ENCODE measurements at places on chromosomes 3 and 15.
A peak's percentile ranks its signal among the peaks of the same experiment; 100 is the strongest.

DNA sequence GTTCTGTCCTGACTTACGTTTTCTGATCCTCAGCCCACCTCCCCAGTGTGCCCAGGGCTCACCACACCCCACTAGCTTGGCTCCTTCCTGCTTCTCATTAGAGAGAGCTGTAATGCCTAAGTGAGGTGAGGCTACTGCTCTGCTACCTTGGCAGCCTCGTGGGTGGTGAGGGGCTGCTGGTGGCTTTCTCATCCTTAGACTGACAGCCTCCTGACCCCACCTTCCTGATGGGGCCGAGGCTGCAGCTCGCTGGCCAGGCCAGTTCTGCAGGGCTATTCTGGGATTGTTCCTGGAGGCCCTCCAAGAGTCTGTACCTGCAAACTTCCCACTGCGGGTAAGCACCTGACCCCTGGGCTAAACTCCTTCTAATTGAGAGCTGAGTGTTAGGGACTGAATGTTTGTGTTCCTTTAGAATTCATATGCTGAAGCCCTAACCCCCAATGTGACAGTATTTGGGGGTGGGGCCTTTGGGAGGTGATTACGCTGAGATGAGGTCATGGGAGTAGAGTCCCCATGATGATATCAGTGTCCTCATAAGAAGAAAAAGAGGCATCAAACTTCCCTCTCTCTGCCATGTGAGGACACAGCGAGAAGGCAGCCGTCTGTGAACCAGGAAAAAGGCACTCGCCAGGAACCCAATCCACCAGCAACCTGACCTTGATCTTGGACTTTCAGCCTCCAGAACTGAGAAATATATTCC is 38.1 kb upstream of the IQSEC1 start:
- no peak for DNase-seq

DNA sequence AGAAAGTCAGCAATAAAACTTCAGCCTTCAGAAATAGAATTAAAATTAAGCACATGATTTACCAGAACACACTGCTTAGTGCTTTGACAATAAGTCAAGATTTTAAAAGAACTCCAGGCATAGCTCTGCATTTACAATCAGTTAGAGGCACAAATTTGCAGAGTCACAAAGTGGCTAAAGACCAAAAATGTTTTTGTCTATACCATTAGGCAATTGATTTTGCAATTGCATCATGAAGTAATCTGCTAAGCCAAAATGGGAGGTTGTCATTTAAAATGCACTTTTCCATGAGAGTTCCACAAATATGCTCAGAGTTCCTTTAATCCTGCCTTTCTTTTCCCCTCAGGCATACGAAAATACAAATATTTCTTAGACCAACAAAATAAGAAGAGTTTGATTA is 10.1 kb upstream of the DCP1A start:
- no peak for DNase-seq

DNA sequence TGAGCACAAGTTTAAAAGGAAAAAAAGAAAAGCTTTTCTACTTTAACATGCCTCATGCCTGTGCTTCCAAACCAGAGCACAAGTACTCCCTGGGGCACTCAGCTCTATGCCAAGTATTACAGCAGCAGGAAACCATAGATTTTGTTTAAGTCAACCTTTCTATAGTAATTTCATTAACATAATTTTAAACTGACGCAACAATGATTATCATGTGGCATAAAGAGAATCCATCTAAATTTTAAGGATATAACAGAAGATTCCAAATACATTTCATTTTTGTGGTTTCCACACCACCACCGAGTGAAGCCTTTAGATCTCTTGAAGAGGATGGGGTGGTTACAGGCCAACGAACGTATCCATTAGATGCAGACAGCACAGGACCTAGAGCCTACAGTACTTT is 112.1 kb downstream of the TNIK start:
- DNase-seq, result no peak

- no peak for DNase-seq
Measured at GRCh38 chr3:100093831-100094230, 20.5 kb downstream of the FILIP1L start.

DNA sequence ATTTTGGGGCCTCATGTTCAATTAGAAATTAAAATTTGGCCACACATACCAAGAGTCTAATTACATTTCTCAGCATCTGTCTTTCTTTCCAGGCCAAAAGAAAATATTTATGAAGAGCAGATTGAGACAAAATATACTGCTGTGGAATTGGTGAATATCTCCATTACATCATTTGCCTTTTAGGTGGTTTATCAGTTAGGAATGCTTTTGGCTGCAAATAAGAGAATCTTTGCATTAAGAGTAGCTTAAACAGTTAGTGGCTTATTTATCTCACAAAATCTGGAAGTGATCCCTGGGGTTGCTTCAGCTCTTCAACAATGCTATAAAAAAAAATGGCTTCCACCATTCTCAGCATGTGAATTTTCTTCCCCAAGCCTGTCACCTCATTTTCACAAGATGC is 308.7 kb downstream of the MAGI1 start:
- no peak for DNase-seq

GRCh38 chr3:191329654-191330529 is at the start of gene UTS2B:
Gene UTS2B, minus strand, starts transcription at chr3:191330526. Its CDS starts 48,337 bp downstream, at chr3:191282189.
- peak; percentile 3 for DNase-seq

- DNase-seq, result no peak
Measured at GRCh38 chr3:76576201-76576600, 463.7 kb upstream of the ROBO2 start.

DNA sequence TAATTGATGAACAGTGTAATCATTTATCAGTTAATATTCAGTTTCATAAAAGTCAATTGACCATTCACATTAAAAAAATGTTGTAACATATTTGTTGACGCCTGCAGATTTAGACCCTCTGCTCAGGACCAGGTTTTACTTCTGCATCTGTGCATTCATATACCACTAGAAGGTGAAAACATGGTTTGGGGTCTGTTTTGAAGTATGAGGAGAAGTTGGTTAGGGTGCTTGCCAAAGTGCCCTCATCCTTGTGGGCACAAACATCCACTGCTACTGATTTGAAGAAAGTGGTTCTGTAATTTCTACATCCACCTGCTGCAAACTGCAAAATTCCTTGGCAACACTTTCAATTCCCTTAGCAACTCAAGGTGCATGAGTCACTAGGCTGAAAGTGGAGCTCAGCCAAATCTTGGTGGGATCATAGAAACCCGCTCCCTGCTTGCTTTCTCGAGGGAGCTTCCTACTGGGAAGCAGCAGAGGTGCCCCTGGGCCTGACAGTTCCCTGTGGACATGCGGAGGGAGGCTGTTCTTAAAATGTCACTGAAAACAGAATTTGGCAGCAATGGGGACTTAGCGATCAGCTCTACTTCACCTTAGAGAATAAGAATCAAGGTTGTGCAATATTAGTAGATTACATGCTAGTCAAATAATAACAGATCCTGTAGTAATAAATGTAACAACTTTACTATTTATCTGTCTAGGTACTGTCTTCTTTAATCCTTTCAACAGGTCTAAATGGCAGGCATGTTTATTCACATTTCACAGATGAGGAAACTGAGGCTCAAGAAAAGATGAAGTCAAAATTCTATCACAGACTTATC is 301.0 kb upstream of the TBL1XR1 start:
- DNase-seq, result no peak

DNA sequence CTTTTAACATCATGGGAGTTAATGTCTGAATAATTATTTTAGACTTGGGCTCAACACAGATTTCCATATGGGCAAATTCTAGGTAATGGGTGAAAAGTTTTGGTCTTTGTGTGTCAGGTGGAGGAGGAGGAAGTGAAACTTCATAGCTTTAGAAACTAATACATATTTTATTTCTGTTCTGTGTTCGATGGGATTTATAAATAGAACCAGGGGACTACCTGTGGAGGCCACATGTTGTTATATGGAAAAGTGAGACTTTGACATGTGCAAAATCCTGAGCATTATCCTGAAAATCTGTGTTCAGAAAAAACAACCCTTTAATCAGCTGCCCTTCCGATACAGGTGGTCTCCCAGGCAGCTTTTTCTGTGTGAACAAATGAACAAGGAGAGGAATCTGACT is 209.5 kb downstream of the SOX2 start:
- DNase-seq, result no peak

DNA sequence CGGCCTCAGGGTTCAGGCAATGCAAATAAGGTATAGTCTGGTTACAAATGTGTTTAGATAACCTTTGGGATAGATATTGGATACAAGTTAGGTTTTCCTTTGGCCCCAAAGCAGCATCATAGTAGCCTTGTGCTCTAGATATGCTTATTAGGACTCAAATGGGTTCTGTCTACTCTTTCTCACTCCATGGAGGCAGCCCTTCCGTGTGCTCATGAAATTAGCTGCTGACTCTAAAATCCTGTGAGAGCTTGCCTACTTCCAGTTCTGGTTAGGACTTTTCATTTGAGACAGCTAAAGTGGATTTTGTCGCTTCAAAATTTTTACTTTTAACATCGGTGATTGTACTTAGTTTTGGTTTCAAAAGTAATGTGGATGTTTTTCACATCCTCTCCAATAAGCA is 1.6 kb downstream of the CDV3 start:
- no peak for DNase-seq

GRCh38 chr15:90205886-90206285 is 4.8 kb downstream of the SEMA4B start:
- no peak for DNase-seq

DNA sequence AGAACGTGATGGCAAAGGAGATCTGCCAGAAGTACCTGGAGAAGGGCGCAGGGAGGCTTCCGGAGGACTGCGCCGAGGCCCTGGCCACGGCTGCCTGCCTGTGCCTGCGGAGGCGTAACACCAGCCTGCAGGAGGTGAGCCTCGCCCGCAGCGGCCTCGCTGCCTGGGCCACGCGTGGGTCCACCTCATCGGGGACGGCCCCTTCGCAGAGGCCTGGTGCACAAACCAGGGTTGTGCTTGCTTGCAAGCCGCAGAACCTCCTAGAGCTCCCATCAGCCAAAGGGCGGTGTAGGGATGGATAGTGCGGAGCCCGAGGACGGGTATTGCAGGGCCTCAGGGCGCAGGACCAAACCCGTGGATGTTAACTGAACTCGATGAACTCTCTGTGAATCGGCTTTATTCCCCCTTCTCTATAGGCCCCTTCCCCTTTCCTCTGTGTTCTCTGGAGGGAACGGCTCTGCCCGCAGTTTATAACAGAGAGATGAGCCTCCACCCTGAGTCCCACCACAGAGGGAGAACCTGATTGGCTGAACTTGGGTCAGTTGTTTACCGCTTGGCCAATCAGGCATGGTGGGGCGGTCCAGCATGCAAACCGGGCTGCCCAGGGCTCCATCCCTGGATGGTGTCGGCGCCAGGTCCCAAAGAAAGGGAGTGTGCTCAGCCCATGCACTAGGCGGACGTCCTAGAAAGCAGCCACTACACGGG is 13.6 kb upstream of the TATDN2 start:
- no peak for DNase-seq

DNA sequence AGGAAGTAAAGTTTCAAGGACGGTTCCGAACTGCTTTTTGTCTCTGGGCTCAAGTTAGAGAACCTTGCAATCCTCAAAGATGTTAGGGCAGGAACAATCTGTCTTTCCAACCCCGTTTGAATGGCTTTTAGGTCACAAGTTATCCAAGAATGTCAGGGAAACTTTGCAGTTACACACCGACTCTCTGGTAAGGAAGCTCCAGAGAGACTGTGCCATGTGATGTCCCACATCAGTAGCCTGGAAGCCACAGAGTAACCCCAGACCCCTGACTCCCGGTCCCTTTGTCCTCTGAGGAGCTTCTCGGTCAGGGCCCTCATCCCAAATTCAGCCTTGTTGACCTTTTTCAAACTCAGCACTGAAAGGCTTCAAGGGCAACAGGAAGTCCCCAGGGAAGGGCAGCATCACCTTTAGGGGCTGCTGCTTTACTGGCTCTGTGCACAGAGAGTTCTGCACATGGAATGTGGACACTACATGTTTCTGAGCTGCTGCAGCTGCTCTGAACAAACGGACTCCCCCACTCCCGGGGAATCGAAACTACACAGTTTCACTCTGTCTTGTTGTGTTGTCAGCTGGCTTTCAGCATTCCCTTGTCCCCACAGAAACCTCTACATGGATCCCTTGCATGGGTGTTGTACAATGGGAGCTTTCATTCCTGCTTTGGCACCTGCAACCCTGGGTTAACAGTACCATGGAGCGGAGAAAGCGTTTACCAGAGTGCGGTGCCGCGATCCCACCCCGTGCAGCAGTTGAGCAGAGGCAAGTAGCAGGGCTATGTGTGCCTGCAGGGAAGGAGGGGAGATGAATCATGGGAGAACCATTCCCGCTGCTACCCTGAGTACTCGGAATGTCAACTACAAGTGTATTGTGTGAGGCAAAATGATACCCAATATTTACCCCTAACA is 408.2 kb upstream of the THBS1 start:
- DNase-seq, result no peak

- DNase-seq, result no peak
Measured at GRCh38 chr15:87949151-87949574, 307.4 kb downstream of the NTRK3 start.

- DNase-seq, result no peak
Measured at GRCh38 chr3:172218350-172219323, 179.3 kb downstream of the FNDC3B start.

DNA sequence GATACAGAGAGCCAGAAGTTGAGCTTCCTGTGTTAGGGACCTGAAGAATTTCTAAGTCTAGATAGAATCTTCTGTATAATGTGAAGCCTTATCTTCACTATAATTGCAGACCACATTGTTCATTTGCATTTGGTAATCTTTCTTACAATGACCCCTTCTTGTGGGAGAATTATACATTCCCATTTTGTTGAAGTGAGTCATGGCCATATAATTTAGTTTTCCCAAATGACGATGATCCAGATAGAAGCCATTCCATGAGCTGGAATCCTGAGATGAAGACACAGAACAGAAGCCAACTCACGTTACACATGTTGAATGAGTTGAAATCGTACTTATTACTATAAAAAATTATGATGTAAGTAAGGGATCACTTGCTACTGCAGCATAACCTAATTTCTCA is 187.8 kb downstream of the TUSC7 start:
- DNase-seq, result no peak

GRCh38 chr3:52091586-52092270 is 35.4 kb upstream of the DUSP7 start:
- no peak for DNase-seq

GRCh38 chr15:33375236-33375635 is 64.5 kb downstream of the RYR3 start:
- DNase-seq, result no peak

GRCh38 chr15:82749951-82750830 is 40.5 kb upstream of the AP3B2 start:
- peak; percentile 88 for DNase-seq

- no peak for DNase-seq
Measured at GRCh38 chr3:38001456-38002081, 11.0 kb downstream of the VILL start.

- DNase-seq, result peak; percentile 23
Measured at GRCh38 chr15:63833021-63833696, 589 bp downstream of the HERC1 start.
